ENCODE measurements at places on chromosomes 1 and 21.
A peak's percentile ranks its signal among the peaks of the same experiment; 100 is the strongest.

DNA sequence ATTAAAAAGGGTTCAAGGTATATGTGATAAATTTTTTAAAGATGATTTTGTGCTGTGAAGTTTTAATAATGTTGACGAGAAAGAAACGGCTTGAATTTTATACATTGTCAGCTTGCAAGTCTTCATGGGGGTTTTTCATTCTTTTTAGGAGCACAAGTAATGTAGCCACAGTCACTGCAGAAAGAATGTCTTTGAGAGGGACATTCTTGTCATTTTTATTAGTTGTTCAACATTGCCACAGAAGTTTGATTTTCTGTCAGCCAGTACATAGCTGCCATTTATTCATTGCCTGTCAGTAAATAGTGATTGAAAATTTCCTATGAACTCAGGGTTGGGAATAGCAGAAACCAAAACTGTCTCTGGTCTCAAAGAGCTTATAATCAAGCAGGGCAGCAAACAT lies 156.3 kb downstream of the DHRS3 start:
- DNase-seq: no peak

- no peak for DNase-seq
Observed at GRCh38 chr1:27979151-27979858, 19.5 kb downstream of the XKR8 start.

DNA sequence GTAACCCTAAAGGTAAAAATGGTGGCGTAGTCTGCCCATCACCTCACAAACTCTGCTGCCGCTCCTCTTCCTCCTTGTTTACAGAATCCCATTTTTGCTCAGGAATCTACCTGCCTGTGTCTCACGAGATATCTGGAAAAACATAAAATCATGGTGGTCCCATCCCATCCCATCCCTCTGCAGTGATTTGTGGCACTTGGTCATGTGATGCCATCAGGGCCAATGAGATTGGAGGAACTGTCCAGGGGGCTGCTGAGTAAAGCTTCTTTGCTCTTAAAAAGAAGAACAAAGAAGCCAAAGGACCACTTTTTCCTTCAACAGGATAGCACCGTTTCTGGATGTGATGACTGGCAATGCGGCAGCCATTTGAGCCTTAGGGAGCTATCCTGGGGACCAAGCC lies 33.0 kb upstream of the CLDN14 start:
- DNase-seq: no peak

DNA sequence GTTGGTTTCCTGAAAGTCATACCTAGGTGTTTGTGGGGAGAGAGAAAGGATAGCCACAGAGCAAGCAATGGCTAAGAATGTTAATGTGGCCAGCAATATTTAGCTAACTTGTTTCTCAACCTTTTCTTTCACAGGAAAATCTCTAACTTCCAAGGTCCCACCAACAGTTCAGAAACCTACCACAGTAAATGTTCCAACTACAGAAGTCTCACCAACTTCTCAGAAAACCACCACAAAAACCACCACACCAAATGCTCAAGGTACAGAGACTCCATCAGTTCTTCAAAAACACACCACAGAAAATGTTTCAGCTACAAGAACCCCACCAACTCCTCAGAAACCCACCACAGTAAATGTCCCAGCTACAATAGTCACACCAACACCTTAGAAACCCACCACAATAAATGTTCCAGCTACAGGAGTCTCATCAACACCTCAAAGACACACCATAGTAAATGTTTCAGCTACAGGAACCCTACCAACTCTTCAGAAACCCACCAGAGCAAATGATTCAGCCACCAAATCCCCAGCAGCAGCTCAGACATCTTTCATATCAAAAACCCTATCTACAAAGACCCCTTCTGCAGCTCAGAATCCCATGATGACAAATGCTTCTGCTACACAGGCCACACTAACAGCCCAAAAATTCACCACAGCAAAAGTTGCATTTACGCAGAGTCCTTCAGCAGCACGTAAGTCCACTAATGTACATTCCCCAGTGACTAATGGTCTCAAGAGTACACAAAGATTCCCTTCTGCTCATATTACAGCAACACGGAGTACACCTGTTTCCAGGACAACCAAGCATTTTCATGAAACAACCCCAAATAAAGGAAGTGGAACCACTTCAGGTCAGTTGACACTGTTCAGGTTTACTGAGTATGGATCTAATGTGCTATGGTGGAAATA lies 15.3 kb downstream of the CD55 start:
- peak; percentile 49 for DNase-seq

DNA sequence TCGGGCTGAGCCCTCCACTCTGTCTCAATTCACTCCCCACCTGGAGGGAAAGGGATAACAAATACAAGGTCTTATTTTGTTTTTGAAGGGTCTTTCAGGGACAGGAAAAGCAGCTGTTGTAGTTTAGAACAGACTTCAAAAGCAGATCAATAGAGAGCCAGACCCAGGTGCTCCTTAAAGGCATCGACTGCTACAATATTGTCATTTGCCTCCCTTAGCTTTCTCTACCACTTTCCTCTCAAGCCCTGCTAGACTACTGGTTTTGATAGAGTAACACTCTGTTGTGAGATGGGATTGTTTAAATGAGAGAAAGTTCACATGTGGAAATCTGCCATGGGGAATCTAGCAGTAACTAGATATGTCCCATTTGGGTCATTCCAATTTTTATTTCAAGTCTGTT lies 24.0 kb downstream of the RGS7 start:
- DNase-seq: no peak

GRCh38 chr1:221310180-221310579 lies 430.9 kb downstream of the HLX start:
- DNase-seq: no peak

DNA sequence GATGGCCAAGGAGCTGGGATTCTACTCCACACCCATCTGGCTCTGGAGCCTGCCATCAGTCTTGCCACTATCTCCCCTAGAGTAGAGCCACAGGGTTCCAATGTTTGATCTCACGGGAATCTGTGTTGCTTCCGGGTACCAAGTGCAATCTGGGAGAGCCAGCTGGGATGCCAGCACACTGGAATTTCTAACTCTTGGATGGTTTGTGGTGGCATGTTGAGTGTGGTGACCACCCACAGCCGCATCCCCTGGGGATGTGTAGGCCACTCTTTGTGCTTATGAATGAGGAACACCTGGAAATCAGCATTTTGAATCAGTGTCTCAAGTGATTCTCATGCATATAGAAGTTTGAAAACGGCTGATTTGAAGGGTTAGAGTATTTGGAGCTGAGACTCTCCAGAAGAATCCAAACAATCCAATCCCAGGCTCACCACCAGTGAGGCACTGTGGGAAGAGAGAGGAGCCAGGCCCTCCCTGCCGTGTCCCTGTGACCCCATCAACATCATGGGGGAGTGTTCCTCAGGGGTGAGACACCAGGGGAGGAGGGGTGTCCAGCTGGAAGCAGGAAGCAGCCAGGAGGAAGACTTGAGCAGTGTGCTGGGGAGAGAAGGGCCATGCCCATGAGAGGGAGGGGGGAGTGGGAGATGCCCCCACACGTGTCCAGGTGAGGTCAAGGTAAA lies 13.4 kb downstream of the FBLIM1 start:
- no peak for DNase-seq

Measured in stimulated activated CD4-positive, alpha-beta T cell treated with anti-CD3 and anti-CD28 coated beads, Interleukin-4, amount 100 ng/mL, for 24 hours (primary cell).